T follicular helper cell (primary cell): ENCODE measurements at places on chromosomes 4 and X.

- DNase-seq, result no peak
These were observed 75.0 kb downstream of the FAM13A start for GRCh38 chr4:88981993-88982392.

- no peak for DNase-seq
These were observed 117.4 kb upstream of the NUDT10 start for GRCh38 chrX:51215266-51215665.

DNA sequence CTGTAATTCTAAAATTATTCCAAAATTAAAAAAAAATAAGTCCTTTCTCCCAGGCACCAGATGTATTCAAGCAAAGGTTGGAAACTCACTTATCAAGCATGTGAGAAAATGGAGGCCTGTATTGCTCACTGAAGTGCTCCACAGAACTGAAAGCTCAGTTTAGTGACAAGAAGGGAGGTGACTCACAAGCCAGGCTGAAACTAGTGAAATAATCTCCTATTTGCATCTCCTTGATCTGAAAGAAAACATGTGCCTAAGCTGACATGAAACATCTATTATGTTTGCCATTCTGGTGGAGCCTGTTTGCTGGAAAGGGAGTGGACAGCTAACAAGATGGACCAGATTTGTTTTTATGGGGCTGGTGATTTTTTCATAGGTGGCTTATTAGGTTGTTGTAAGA lies 54.0 kb upstream of the AMELX start:
- DNase-seq, result no peak

- DNase-seq, result no peak
These were observed 188.1 kb upstream of the SFRP2 start for GRCh38 chr4:153976954-153977353.

DNA sequence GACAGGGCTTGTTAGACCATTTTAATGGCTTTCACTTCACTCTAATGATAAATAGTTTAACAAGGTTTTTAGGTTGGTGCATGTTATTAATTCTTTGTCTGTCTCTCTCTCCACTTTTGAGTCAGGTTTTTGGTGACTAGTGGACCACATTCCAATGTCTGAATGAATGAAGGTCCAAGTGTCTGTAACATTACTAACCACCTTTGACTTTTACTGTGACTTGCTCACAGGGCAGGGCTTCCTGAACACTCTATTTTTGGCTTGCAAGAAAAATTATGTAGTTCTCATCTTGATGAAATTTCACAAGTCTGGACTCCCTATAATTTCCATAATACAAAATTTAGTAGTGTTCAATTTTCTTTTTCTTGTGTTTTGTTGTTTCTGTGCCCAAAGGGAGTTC lies 78.9 kb upstream of the BMPR1B start:
- DNase-seq, result no peak

DNA sequence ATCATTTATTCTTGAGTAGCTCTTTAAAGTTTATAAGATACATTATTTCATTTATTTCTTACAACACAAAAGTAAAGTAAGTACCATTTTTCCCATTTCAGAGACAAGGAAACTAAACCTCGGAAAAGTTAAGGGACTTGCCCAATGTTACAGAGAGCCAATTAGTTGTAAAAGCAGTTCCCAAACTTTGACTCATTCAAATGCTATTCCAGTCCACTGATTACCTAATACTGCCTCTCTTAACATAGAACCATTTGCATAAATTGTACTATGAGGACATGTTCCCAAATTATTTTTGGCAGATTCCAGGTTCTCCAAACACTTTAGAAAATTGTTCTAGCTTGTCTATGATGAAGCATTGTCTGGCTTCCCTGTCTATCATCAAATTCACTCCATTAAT lies 45.6 kb upstream of the GRIA3 start:
- DNase-seq, result no peak

DNA sequence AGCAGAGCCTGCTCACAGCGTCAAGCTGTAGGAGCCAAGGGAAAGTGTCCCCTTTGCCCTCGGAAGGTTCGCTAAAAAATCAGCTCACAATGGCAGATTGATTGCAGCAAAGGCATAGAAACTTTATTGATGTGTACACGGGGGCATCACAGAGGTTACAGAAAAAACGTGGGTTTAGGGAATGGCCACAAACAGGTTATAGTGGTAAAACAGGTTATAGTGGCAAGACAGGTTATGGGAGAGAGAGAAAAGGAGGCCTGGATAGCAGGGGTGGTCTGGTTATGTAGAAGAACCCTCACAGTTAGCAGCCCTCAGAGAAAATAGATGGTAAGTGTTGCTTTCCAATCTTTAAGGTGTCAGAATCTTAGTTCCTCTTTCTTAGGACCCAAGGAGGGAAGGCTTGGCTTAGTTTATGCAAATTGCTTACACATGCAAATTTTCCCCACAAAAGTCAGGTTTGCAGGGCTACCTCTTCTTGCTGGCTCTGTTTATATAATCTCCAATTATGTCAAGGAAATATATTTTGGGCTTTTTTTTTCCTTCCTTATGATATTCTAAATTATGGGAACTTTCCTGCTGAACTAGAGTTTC lies 113.7 kb downstream of the BMP15 start:
- no peak for DNase-seq

- DNase-seq, result no peak
These were observed 554.6 kb downstream of the NLGN4X start for GRCh38 chrX:5674036-5674435.

GRCh38 chr4:77473509-77473908 lies 132.1 kb upstream of the CXCL13 start:
- no peak for DNase-seq

DNA sequence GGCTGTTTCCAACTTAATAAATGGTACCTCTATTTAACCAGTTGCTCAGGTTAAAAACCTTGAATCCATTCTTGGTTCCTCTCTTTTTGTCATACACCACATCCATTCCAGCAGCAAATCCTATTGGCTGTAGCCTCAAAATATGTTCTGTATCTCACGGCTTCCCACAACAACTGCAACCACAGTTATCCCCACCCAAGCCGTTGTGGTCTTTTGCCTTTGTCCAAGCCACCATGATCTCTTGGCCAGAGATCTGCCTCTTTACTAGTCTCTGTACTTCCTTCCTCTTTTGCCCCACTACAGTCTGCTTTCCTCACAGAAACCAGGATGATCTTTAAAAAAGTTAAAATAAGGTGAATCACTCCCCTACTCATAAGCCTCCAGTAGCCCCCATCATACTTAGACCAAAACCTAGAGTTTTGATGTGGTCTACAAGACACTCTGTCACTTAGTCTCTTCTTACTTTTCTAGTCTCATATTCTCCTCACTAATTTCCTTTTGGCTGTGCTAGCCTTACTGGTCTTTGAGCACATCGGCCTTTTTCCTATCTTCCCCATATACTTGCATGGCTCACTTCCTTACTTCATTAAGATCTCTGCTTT lies 10.3 kb downstream of the MAOA start:
- no peak for DNase-seq

- peak; percentile 38 for DNase-seq
These were observed 1.1 kb downstream of the MAML3 start for GRCh38 chr4:140152751-140153418.

DNA sequence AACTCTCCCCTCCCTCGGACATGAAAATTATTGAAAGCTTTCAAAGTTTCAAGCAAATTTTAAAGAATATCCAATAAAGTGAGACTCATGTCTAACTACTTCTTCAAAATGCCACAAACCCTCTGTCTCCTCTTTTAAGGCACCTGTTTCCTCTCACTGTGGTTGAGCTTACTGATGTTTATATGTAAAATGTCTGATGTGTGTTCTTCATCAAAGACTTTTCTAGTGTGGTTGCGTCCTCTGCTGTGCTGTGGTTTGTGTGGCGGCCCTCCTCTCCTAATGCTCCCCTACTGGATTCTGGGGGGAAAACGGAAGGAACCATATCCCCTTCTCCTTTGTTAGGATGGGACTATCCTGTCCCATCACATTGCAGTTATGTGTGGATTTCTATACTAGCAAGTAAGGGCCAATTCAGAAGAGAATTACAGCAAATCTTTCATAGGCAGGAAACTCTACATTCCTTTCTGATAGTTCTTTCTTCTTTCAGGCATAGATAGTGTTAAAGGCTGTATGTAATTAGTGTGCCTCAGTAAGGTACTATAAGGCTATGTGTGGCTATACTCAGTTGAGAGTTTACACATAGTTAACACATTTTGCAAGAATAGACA lies 221.0 kb upstream of the GPRIN3 start:
- DNase-seq, result no peak

- DNase-seq, result no peak
These were observed 9.6 kb upstream of the GRSF1 start for GRCh38 chr4:70849291-70849690.

DNA sequence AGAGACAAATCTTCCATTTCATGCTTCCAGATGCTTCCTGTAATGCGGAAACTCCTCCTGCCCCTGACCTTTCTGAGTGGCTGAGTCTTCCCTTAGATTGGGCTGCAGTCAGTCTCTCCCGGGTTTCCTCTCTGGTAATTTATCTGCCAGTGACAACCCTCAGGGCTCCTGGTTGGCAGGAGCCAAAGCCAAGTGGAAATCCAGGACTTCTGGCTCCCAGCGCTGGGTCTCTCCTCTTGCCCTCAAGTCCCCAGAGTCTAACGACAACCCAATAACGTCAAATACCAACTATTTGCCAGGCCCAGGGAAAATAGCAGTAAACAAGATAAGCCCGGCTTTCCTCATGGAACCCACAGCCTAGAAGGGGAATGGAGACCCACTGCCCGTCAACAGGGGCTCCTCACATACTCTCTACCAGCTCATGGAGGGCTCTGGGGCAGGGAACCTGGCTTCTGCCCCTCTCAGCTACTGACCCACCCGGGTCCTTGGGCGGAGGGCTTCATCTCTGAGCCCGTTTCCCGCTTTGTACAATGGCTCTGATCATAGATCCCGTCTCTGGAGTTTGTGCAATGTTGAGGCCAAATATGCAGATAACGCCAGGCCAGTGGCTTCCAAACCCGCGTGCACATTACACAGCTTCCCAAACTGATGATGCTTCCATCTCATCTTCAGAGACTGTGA lies 1.1 kb upstream of the TBC1D14 start:
- no peak for DNase-seq

GRCh38 chr4:122845760-122846159 lies 19.1 kb downstream of the FGF2 start:
- DNase-seq, result no peak

DNA sequence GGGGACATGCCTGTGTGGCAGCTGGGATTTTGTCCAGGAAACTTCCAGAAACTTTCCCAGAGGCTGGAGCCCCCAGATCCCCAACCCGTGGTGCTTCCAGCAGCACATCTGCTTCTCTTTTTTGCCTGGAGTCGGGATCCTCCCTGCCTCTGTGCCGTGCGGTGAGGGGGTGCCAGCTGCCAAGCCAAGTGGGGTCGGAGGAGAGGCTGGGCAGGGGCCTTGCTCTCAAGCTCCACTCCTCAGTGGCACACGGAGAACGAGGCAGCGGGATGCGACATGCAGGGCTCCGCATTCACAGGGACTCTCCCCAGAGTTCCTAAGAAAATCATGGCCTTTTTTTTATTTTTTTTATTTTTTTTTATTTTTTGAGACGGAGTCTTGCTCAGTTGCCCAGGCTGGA lies 120.7 kb downstream of the PSAPL1 start:
- no peak for DNase-seq

GRCh38 chr4:2785613-2786012 lies 7.3 kb upstream of the SH3BP2 start:
- peak; percentile 19 for DNase-seq

DNA sequence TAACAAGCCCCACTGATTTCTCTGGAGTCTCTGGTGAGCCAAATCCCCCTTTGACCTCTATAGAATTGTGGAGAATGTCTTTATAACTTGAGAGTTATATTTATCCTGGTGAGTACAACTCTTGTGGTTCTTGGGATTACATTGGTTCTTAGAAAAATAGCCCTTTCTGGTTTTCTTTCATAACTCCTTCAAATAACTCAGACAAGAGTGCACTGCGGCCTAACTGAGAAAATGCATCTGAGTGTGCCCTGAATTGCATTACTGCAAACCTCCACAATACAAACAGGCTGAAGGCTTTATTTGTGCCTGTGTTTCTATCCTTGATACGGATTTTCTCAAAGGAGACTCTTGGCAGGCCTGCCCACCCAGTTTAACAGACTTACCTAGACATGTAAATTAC lies 2.7 kb downstream of the BEX3 start:
- DNase-seq, result no peak

- no peak for DNase-seq
These were observed 9.4 kb downstream of the ADH6 start for GRCh38 chr4:99209671-99210070.

DNA sequence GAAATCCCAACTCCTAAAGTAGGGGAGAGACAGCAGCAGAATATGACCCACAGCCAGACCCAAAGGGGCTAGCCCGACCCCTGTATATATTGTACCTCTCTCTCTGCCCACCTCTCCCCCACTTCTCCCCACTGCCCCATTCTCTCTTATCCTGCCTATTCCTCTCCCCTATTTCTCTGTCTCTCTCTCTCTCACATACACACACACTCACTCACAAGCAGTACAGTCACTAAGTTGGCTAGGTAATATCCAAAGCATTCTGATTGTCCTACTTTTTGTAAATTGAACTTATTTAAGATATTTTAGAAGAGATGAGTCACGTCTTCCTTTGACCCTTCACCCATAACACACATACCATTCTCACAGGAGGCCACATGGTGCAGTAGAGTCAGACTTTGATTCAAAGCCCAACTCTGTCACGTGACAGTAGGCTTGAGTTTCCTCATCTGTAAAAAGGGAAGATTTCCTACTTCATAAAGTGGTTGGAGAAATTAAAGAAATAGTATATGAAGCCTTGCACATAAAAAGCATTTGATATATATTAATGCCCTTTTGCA lies 29.5 kb downstream of the SRPX2 start:
- no peak for DNase-seq

- no peak for DNase-seq
These were observed 10.7 kb downstream of the ATP8A1 start for GRCh38 chr4:42646013-42646784.

DNA sequence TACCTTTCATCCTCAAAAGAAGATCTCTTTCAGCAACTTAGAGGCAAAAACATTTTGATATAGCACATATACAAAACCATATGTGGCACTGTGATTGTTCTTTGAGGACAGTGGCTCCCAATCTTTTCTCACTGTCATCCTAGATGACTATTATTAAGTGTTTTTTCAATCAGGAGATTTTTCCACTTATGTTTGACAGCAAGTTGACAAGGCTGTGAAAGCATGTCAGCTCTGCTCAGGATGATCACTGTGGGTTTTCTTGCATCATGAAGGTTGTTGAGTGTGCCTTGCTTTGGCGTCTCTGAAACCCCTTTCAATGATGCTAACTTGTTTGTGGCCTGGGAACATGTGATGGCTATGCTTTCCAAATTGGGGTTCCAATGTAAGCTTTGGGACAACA lies 20.2 kb upstream of the NSUN7 start:
- no peak for DNase-seq

GRCh38 chrX:40460926-40461325 lies 119.8 kb upstream of the ATP6AP2 start:
- DNase-seq, result no peak

DNA sequence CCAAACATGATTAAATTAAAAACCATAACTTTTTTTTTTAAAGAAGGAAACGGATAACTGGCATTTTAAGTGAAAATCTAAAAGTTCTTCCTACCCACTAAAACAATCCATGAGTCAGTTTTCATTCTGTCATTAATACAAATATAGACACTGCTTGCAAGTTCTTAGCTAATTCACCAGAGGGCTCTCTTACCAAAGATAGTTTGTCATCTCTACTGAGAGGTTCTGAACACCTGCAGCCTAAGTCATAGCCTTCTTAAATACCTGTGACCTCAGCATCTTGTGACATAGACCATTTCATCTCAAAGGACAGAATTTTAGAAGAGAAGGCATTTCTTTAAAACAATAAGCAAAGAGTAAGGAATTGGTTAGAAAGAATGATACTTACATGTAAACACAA lies 65.3 kb upstream of the FAM120C start:
- no peak for DNase-seq

- DNase-seq, result no peak
These were observed 278.8 kb upstream of the DIAPH2 start for GRCh38 chrX:96405842-96406241.
